ENCODE measurements at places on chromosomes 2 and 18. TPM values are rescaled to one million over a fixed set of nuclear protein-coding genes. Genes with fewer than 3 reads are reported as not detected.

The KLHL30 gene
- 12.2 TPM for total RNA-seq

The IL37 gene
- not detected for total RNA-seq

The CDK5R2 gene
- total RNA-seq: not detected

The CGREF1 gene
- total RNA-seq: 13.5 TPM

The LDLRAD4 gene
- total RNA-seq: 78.2 TPM

The WDCP gene
- total RNA-seq: 10.6 TPM

The GALNT5 gene
- total RNA-seq: 30.0 TPM

The ERFE gene
- total RNA-seq: 1.8 TPM

The GALR1 gene
- not detected for total RNA-seq

The IL36B gene
- total RNA-seq: not detected

The TLX2 gene
- total RNA-seq: not detected

The PLGLB1 gene
- total RNA-seq: 1.8 TPM

The PLEK gene
- total RNA-seq: not detected

The CCDC85A gene
- total RNA-seq: 0.51 TPM
